ENCODE measurements at places on chromosomes 7 and 10.

DNA sequence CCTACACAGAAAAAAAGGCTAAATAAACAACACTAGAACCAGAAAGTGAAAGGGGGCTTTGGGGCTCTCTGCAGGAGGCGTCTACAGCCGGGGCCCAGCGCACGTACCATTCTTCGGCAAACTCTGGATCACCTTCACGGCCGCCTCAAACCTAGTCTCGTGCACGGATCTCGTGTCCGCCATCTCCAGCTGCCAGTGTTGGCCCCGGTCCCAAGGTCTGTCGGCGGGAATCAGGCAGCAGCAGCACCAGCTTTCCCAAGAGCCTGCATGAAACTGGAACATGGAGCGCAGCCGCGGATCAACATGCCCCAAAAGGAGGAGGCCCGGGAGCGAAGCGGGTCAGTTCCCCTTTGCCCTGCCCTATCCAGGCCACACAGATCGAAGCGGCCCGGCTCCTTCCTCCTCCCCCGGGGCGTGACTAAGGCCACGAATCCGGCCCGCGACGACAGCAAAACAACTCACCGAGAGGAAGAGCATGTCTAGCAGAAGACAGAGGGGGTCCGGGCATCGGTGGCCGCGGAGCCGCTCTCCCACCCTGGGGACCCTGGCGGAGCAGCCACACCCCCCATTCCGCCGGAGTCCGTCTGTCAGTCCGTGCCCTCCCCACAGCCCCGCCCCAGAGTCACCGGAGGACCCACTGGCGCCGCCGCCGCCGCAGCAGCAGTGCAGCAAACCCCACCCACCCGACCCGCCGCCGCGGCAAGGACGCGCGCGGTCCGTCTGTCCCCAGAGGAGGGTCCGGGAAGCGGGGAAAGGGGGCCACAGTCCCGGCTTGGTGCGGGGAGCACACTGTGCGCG lies at the start of gene ACBD5:
ACBD5 (minus strand) TSS at position 586 of the 798 bp plus-strand sequence; CDS start at position 477, 109 bp downstream.
- DNase-seq: no peak

- no peak for DNase-seq
These were observed 86.0 kb upstream of the MDFIC start for GRCh38 chr7:114835861-114836260.

DNA sequence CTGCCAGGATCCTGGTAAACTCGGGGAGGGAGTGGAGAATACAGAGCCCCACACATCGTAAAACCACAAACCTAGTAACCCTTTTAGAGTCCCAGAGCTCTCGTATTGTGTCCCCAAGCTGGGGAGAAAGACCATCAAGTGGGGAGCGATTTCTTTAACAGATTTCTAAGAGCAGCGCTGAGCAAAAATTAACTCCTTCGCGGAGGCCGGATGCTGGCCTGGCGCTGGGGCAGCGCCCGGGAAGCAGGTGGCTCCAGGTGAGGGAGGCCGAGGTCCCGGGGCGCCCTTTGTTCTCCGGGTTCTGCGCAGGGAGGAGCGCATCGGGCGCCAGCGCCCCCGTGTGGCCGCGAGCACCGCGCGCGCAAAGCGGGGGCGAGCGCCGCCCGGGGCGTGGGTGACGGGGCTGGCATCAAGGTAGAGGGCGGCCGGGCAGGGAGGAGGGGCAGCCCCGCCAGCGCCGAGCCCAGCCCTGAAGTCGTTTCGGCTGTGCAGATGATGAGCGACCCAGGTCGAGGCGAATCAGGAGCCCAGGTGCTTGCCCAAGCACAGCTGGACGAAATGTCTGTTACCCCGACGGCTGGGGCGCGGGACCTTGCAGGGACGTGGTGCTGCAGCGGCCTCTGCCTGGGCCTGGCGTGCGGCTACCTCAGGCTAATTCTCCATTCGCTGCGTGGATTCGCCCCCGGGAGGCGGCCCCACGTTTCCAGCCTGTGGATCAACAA lies 10.4 kb upstream of the FGFR2 start:
- no peak for DNase-seq

- DNase-seq: no peak
These were observed 170.4 kb downstream of the ZNF438 start for GRCh38 chr10:30861221-30861620.

DNA sequence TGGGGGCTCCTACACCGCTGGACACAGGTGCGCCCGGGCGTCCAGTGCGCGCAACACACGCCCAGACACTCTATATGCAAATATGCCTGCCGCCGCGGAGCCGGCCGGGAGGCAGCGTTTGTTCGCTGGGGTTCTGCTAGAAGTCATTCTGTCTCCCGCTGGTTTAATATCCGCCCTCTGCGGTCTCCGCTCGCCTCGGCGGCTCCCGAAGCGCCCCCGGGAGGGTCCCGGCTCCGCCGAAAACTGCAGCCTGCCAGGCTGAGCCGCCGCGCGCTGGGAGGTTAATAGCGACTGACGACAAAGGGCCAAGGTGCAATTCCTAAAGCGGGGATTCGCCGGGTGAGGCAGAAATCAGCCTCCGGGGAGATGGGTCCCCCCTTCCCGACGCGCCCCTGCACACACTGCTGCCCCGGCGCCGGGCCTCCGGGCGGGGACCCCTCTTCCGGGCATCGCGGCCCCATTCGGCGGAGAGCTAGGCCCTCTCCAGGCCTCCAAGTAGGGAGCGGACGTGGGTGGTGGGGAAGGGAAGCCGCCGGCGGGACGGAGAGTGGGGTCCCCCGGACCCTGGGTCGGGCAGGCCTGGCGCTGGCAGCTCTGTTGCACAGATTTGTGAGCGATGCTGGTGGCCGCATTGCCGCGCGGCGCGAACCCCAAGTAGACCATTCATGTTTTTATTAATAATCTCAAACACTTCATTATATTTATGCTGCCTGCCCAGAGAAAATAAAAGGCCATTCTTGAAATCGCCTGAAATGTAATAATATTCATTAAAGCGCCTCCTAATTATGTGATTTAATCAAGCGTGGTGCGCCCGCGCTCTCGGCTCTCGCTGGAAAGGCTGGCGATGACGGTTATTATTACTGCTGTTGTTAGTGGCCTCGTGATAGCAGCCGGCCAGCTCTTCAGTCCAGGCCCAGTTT lies 9.1 kb downstream of the EN2 start:
- DNase-seq: no peak

GRCh38 chr7:40753455-40753854 lies 618.6 kb downstream of the SUGCT start:
- DNase-seq: no peak

- no peak for DNase-seq
These were observed 1239.2 kb downstream of the REEP3 start for GRCh38 chr10:64760371-64760770.

GRCh38 chr10:6201516-6201975 lies 1.2 kb upstream of the PFKFB3 start:
- DNase-seq: peak; percentile 54

DNA sequence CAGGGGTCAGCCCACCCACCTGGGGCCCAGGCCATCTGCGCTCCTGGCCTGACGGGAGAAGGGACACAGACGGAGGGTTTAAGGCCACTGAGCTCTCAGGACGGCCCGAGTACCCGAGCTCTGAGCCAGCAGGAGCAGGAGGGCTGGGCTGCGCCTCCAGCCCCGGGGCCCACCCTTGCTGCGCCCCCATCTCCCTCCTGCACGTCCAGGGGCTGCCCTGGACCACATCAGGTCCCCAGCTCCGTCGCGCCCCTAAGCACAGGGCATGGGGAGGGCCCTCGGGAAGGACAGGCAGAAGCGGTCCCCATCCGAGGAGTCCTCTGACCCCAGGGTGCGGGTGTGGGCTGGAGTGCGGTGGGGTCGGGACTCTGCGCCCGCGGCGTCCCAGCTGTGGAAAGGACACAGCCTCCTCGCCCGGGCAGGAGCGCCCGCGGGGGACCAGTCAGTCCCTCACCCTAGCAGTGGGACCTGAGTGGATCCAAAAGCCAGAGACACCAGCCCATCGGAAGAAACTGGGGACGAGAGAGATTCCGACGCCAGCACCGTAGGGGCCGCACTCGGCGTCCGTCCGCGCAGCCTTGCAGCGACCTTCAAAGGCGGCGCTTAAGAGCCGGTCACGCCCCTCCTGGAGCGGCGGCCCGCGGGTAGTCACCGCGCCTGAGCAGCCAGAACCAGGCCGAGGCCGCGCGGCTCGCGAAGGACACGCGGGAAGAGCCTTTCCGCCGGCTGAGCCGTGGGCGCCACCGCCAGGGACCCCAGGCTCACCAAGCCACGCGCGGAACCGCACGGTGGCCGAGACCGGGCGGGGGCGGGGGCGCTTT lies 15.9 kb downstream of the CAMK2B start:
- DNase-seq: no peak

GRCh38 chr7:7746458-7746857 lies 28.1 kb upstream of the RPA3 start:
- DNase-seq: no peak

DNA sequence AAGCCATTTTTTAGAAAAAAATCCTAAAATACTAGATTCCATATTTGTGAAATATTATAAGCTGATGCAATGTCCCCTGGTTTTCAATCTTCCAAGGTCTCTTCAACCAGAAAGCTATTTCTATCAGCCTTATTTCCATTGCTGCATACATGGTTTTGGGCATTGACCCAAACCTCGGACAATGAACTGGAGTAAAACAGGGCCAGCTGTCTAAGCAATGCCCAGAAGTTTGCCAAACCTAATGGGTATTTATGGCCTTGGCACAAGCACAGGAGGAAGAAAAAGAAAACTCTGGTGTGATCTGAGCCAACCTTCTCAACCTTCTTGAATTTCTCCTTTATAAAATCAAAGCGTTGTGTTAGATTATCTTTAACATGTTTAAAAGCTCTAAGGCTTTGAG lies 402.3 kb downstream of the DNAJB9 start:
- no peak for DNase-seq

- DNase-seq: no peak
These were observed 18.6 kb downstream of the RABGEF1 start for GRCh38 chr7:66758950-66759628.

DNA sequence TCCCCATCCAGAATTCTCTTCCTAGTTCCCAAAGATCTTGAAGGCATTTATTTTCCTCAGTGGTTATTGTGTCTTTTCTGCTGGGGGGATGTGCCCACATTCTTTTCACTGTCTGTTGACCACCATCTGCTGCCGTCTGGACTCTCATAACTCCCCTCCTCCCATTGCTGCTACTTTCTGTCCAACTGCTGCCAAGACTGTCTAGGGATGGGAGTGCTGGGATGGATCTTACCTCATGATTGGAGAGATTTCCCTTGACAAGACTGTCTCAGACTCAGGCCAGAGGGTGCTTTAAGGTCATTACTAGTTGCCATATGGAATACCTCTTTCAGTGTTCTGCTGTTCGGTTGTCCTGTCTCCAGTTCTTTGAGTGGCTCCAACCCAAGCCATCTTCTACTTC lies 141.6 kb downstream of the C1GALT1 start:
- no peak for DNase-seq

GRCh38 chr10:118395947-118396346 lies 53.8 kb upstream of the FAM204A start:
- DNase-seq: no peak

DNA sequence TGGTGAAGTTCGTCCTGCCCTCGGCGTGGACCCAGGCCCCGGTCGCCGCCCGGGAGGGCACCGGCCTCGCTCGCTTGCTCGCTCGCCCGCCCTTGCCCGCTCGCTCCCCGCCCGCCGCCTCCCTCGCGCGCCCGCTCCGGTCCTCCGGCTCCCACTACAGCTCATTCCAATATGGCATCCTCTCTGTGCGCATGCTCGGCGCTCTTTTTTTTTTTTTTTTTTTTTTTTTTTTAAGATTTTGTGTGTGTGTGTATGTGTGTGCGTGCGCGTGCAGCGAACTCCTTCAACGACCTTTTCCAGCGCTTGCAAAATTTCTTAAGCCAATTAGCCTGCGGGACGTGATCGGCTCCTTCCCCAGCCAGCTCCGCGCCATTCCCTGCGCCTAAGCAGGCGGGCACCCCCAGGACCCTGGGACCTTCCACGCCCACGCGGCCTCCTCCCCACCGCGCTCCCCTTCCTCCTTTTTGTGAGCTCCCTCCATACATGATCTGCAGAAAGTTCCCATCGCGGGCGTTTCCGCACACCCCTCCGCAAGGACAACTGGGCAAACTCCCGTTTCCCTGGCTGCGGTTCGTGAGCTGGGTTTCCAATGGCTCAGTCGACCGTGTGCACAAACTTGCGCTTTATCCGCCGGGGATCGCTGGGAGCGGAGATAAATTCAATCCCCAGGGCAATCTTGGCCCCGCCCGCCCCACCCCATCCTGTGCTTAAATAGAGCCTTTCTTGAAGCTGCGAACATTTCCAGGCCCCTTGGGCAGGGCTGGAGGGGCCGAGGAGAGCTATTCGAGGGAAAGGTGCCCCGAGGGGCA lies at the start of gene SFMBT2:
SFMBT2 (minus strand) TSS at position 173 of the 809 bp plus-strand sequence. CDS start 29,136 bp downstream, outside the sequence.
- no peak for DNase-seq

- DNase-seq: no peak
These were observed 73.2 kb upstream of the PDK4 start for GRCh38 chr7:95669513-95669912.

DNA sequence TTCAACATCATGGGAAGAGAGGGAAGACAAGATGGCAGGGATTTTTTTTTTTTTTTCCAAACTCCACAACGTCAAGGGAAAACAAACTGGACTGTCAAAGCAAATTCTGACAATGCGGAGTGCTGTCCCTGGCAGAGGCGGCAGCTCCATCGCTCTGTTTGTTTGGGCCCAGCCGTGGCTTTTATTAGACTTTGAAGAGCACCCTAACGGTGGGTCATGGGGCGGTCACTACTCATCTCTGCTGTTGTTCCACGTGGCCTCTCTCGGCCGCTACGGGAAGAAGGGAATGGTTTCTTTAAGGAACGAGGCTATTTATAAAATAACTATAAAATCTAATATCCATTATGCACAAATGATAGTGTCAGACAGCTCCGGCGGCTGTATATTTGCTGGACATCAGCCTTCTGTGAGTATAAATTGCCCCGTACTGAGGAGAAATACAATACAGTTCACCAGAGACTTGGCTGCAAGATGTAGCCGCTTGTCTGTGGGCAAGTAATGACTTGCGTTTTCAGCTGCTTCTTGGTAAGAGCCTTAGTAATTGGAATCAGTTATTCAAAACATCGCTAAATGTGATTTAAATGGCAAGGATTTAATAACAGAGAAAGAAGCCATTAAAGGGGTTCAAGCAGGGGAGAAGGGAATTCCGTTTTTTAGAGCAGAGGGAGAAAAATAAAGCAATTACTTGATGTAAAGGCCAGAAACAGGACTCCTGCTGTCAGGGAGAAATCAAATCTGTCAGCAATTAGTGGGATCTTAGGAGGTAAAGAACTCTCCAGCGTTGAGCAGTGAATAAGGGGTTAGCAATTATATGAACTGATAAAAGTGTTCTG lies 61.7 kb upstream of the RAB11FIP2 start:
- DNase-seq: no peak
